Renal cortical epithelial cell (primary cell): ENCODE measurements at places on chromosomes 7 and 10.

DNA sequence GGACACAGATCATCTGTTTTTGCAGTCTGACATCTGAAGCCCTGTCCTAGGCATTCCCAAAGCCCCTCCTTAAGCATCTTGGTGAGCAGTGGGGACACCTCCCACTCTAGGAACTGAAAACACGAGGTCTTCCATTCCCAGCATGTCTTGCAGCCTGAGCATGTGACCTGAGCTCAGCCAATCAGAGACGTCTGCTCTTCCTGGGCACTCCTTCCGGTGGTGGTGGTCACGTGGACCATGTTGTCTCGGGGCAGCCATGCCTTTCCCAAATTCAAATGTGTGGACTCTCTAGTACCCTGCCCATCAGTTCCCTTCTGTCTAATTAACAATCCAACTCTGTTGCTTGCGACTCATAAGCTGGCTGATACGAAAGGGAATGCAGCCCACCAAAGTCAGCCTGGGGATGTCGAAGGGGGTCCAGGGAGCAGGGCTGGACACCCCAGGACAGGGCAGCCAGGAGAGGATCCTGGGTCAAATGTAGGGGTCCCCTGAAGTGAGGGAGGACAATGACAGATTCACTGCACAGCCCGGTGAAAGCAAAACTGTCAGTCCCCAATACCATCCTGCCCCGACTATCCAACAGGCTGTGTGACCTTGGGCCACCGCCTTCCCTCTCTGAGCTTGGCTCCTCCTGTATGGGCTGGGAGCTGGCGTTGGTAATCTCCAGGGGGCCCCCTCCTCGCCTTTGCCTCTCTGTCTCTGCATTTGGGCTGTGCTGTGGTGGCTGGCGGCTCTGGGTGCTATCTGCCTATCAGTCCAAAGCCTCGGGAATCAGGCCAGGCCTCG is 57.4 kb upstream of the BAIAP2L1 start:
- no peak for DNase-seq

DNA sequence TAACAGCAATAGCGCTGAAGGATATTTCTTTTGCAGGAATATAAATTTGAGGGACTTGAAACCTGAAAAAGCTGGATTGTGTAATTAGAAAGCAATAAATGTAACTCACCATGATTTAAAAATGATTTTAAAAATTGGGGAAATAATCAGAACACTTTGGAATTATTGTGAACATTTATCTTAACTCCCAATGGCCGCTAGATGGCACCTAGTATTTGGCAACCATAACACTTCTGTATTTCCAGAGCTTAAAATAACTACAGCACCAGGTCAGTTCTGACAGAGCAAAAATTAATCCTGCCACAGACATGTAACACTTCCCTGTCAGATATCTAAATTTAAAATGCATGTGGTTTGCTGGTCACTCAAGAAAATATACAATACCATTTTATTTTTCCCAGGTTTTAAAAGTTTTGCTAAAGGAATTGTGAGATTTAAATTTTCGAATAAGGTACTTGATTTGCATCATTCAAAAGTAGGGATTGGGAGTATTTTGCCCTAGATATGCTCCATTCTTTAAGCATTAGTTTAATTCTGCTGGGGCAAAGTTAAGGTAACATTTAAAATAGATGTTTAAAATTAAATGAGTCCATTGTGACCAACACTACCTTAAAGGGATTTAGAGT is 144.5 kb downstream of the PPP1R3A start:
- DNase-seq, result peak; percentile 49

- DNase-seq, result no peak
Observed at GRCh38 chr10:128050936-128051335, 75.3 kb downstream of the MKI67 start.

DNA sequence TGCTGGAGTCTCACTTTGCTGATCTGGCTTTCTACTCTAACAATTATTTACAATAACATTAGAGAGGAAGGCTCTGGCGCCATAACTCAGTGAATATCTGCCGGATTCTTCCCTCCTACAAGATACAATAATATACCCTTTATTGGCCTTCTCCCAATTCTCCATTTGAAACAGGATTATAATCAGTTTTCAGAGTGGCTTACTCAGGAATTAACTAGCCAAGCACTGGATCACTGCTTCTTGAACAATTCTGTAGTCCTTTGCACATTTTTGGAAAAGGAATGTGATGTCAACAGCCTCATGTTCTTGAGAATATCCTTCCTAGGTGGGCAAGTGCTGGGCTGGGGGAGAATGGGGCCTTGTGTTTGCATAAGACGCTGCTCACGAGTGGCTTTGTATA is 125.9 kb downstream of the HIPK2 start:
- DNase-seq, result no peak
